ENCODE measurements at places on chromosomes 1 and 21.

- no peak for DNase-seq
Measured at GRCh38 chr1:222109836-222110235, 367.9 kb upstream of the DUSP10 start.

DNA sequence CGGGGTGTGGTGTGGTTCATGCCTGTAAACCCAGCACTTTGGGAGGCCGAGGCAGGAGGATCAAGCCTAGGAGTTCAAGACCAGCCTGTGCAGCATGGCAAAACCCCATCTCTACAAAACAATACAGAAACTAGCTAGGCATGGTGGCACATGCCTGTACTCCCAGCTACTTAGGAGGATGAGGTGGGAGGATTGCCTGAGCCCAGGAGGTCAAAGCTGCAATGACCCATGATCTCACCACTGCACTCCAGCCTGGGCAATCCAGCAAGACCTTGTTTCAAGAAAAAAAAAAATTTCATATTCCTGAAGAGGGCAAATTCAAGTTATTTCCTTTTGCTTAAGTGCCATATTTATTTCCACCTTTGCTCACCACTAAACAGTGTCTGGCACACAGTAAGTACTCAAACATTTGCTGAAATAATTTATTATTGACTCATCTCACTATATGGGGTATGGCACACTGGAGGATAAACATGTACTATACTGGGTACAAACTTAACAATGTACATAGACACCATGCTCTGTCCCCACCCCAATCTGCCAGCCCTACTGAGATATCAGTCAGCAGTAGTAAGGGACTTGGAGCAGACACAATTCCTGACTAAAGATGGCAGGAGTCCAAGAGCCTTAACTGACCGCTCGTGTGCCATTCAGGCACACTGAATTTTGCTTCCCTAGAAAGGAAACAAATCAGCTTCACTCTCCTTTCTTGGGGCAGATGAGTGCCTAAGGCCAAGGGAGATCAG is 15.5 kb downstream of the MEAF6 start:
- no peak for DNase-seq

- DNase-seq = no peak
Measured at GRCh38 chr1:232369451-232370296, 260.3 kb downstream of the SIPA1L2 start.

DNA sequence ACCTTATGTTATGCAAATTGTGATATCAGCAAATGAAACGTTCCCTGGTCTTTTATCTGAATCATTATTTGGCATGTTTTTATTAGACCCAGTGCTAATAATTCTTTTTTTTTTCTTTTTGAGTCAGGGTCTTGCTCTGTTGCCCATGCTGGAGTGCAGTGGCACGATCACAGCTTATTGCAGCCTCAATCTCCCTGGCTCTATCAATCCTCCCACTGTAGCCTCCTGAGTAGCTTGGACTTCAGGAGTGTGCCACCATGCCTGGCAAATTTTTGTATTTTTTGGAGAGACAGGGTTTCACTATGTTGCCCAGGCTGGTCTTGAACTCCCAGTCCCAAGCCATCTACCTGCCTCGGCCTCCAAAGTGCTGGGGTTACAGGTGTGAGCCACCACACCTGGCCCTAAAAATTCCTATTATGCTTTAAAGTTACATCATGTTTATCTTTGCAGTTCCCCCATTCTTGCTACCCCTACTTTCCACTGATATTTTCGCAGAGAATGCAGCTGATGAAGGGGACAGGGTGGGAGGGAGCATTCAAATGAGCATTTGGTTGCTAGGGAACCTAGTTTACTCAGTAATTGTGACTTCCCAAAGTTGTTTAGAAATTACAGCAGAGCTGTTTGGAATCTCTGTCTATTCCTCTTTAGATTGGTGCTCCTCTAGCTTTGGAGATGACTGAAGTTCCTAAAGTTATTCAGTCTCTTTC is 18.4 kb downstream of the C1orf21 start:
- DNase-seq = no peak

DNA sequence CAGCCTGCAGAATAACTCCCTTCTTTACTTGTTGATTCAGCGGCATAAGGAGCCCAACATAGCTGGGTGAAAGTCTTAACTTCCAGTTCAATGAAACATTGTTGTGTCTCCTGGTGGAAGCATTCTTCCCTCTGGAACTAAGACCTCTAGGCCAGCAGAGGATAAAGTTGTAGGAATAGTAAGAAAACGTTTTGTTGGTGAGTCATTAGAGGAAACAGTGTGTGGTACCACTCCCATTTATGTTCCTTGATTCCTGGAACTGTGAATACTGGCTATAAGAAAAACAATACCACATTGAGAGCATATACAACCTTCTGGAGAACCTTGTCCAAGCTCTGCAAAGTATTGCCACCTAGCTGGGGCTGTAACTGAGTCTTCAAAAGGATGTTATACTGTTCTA is 737.4 kb upstream of the ZP4 start:
- no peak for DNase-seq

DNA sequence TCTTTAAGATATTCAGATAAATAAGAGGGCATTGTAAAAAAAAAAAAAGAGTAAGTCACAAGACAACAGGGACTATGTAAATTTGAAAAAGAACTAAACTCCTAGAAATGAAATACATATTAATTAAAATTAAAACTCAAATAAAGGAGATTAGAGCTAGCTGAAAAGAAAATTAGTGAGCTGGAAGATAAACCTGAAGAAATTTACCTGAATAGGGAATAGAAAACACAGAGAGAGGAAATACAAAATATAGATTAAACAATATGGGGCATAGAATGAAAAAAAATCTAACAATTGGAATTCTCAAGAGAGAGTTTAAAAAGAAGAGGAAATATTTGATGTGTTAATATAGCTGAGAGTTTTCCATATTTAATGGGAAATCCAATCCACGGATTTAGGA is 35.6 kb upstream of the TADA1 start:
- DNase-seq = no peak

DNA sequence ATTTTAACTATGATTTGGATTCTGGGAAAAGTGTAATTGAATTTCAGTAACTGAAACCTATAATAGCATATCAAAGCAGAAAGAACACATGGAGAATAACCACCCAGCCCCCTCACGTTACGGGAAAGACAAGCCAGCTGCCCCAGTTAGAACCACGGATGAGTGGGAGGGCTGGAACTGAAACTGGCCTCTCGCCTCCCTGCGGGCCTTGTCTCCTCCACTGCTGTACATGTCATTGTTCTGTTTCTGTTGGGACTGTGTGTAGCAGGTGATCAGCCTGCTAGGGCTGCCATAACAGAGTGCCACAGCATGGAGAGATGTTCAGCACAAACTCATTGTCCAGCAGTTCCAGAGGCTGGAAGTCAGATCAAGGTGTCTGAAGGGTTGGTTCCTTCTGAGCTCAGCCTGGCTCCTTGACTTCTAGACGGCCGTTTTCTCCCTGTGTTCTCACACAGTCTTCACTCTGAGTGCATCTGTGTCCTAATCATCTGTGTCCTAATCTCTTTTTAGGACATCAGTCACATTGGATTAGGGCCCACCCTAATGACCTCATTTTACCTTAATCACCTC is 52.4 kb downstream of the MAP3K21 start:
- no peak for DNase-seq

- no peak for DNase-seq
Measured at GRCh38 chr1:191970116-191970515, 188.1 kb upstream of the RGS18 start.

- DNase-seq = no peak
Measured at GRCh38 chr21:36773117-36773516, 74.2 kb downstream of the SIM2 start.

- DNase-seq = no peak
Measured at GRCh38 chr1:25598879-25599278, 17.7 kb upstream of the MAN1C1 start.

DNA sequence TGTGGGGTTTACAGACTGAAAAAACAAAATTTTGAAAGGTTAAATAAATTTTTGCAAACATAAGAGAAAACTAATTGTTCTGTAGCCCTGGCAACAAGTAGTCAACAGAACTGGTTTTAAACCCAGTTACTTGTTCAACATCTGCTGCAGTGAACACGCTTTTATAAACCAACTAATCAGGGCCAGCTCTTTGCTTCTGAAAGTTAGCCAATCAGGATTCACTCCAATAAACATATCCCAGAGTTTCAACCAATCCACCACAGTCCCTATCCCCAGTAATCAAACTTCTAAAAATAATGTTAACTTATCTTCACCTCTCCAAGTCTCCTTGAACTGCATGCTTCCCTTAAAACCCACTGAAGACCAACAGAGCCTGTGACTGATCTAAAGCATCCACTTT is 306.6 kb downstream of the CTH start:
- no peak for DNase-seq

DNA sequence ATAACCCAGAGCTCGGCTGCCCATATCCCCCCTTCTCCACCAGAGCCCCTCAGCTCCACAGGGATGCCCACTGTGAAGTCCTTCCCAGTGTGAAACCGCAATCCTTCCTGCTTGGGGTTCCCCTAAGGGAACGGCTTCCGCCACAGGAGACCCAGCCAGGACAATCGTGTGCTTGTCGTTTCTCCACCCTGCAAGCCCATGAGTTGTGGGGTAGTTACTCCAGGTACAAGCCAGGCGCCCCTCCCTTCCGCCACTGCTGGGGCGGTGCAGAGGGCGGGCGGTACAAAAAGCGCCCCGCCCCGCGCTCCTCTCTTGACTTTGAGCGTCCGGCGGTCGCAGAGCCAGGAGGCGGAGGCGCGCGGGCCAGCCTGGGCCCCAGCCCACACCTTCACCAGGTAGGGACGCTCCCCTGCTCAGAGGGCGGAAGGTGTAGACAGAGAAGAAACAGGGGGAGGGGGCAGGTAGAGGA is at the start of gene TINAGL1:
TSS of gene TINAGL1 (plus strand) at position 315 of the 469 bp plus-strand sequence. CDS start 634 bp downstream, outside the sequence.
- DNase-seq = no peak

DNA sequence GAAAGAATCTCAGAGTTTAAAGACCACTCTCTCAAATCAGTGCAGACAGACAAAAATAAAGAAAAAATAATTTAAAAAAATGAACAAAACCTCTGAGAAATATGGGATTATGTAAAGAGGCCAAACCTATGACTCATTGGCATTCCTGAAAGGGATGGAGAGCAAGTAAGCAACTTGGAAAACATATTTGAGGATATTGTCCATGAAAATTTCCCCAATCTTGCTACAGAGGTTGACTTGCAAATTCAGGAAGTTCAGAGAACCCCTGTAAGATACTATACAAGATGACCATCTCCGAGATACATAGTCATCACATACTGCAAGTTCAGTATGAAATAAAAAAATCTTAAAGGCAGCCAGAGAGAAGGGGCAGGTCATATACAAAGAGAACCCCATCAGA is 43.7 kb upstream of the IVNS1ABP start:
- DNase-seq = no peak

DNA sequence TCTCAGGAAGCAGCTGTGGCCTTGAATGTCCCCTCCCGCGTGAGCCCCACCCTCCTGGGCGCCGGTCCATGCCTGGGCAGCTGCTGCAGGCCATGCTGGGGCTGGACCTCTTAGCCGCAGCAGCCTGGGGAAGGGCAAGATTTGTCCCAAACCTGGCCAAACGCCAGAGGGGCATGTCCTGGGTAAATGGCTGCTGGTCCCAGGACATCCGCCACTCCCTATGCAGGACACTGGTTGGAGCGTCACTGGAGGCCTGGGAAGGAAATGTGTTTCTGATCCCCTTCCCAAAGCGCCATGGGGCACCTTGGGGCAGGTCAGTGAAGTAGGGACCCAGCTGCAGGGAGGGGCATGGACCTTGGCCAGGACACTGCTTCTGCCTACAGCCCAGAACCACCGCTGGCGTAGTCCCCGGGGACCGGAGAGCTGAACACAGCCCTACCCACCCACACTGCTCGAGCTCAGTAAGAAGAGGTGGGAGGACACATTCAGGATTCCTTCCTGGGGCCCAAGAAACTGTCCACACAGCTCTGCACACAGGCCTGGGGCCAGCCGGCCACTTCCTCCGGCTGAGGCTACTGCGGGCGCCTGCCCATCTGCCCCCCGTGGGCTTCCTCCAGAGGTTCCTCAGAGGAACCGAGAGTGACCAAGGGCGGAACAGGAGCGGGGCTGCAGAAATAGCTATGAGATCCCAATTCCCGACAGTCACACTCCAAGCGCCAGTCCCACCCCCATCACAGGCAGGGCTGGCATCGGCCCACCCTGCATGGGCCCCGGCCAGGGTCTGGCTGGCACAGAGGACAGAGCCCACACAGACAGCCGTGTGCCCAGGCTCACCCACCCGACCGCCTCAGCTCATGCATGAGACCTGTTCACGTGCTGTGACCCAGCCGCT is 10.8 kb upstream of the PLEKHG5 start:
- DNase-seq = no peak

DNA sequence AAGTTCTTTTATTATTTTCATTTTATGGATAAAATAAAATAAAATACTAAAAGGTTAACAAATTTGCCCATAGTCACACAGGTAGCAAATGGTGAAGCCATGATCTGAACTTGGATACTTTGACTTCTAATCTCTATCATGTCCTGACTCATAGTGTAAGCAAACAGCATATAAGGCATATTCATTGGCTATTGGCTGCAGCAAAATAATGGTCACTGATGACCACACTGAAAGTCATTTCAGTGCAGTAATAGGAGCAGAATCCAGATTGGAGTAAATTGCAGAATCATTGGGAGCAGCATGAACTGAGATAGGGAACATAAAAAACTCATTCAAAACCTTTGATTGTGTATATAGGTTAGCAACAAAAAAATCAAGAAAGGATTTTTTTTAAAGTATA is 262.9 kb downstream of the PLA2G4A start:
- DNase-seq = no peak

DNA sequence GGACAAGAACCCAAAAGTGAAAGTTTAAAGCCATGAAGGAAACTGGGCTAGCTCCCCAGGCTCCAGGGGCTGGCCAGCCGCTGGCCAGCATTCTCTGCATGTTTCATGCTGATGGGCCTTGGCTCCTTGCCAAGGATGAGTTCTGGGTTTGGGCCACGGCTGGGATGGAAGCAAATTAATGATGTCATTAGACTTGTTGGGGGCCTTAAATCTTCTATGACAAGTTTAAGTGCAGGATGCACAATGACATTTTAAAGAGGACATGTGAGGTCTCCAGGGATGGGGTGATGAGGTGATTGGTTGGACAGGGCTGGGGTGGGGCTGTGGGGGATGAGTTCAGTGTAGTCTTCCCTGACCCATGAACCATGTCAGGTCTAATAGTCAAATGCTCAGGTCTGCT is 199.6 kb downstream of the TRABD2B start:
- DNase-seq = no peak

DNA sequence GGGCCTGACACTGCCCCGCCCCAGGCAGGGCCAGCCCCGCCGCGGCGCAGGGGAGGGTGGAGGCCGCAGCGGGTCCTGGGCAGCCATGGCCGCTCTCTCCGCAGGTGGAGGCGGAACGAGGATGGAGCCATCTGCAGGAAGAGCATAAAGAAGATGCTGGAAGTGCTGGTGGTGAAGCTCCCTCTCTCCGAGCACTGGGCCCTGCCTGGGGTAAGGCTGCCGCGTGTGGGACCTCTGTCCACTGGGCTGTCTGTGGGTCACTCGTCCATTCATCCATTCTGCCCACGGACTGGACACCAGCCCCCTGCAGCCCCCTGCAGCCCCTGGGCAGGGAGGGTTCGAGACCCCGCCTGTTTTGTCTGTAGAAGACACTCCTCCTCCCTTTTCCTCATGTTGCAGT is 18.4 kb upstream of the LRRC3 start:
- no peak for DNase-seq

DNA sequence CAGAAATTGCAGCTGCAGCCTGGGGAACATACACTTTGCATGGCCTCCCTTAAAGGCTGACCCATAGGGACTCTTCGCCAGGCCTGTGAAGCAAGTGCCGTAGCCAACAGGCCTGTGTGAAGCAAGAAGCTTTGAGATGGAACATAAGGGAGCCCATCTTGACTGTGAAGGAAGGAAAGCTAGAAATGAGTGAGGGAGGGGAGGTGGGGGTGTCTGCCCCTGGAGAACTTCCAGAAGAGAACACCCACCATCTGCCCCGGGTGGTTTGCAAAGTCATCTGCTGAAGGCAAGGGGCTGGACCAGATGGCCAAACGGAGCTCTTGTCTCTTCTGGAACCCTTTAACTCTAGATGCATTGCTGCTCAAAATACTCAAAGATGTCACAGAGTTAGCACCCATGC is 103.3 kb upstream of the GRIK3 start:
- DNase-seq = no peak

All from CD4-positive, alpha-beta T cell treated with Interleukin-15 for 4 hours (primary cell).